A549 treated with Mapracorat at 1 μM for 4 hours (cell line): ENCODE measurements at places on chromosomes 2 and 18. TPM values are rescaled to one million over a fixed set of nuclear protein-coding genes. Genes with fewer than 3 reads are reported as not detected.

ATAD2B gene
- total RNA-seq, result 5.6 to 8.5 TPM (median 7.2 TPM) in 5 replicates

GPAT2 gene
- total RNA-seq, result not detected in 5 replicates

FLACC1 gene
- total RNA-seq, result 0.13 to 0.14 TPM in 2 of 5 replicates, not detected in the others

MLPH gene
- total RNA-seq, result 250 to 327 TPM (median 305 TPM) in 5 replicates

IL36G gene
- total RNA-seq, result not detected in 5 replicates

UGT1A8 gene
- total RNA-seq, result 0.06 TPM in 1 of 5 replicates, not detected in the others

ACMSD gene
- total RNA-seq, result not detected in 5 replicates

SLC40A1 gene
- 1.8 to 2.1 TPM (median 2.0 TPM) in 5 replicates for total RNA-seq

ASB18 gene
- total RNA-seq, result not detected in 5 replicates

LHCGR gene
- not detected in 5 replicates for total RNA-seq
